ENCODE measurements at places on chromosomes 6 and 20.

DNA sequence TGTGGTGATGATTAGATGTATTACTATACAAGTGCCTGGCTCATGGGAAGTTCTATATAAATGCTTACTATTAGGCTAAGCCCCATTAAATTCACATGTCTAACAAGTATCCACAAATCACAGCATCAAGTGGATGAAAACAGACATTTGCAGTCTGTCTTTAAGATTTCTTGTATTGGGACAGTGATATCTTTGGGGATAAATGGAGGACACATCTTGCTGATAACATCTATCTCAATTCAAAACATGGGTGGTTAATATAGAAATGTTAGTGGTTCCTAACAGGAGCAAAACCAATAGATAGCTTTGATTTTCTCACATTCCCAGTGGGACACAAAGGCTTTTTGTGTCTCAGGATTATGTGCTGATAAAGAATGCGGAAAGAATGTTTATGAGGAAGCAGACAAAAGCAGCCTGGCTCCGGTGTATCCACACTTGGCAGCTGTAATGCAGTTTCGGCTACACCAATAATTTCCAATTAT, 29.3 kb downstream of the PTPRK start:
- peak; percentile 60 for DNase-seq

DNA sequence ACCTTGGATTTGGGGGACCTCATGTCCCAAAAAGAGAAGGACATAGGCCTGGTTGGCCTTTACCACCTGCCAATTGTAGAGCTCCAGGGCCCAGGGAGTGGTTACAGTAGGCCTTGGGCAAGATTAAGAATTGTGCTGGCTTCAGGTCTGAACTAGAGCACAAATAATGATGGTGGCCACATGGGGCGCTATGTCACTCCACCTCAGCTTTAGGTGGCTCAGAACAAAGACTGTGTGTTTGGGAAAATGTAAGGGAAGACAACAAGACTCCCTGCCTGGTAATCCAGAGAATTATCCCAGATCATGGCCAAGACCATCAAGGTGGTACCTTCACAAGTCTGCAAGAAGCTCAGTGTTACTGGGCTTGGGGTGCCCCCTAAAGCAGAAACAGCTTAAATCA, 224.9 kb upstream of the OPRM1 start:
- no peak for DNase-seq

DNA sequence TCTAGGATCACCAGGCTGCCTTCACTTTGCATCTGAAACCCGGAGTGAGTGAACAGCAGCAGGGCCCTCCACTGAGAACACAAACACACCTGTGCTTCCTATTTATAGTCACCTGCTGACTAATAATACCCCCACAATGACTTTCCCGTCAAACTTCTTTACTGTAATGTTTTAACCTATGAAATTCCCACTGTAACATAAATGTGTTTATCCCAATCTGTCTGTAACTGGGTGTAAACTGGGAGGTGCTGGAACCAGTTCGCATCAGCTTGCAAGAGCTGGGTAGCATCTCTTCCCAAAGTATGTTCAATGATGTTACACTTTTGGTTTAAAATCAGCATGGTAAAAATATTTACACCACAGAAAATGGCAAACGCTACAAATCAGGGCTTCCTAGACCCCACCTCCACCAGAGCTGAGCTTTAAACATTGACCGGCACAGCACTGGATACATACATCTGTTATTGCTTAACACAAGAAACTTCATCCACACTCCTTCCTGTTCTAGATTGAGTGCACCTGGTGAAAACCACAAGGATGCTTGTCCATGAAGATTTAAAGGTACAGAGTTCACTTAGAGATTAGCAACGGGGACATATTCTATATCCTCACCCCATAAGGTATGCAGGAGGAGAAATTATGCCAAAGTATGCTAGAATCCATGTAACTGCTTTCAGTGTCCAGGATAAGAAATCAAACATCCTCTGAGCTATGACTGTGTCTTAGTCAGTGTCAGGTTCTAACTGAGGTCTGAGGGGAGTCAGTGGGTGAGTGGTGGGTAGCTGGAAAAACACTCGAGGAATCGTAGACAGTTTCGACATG, 79.0 kb downstream of the ALDH8A1 start:
- no peak for DNase-seq

GRCh38 chr6:37099442-37099841, 70.5 kb upstream of the PIM1 start:
- no peak for DNase-seq

GRCh38 chr6:24431045-24431451, 28.3 kb downstream of the MRS2 start:
- DNase-seq = peak; percentile 58

GRCh38 chr20:8757146-8757545, 311.7 kb upstream of the PLCB4 start:
- DNase-seq = no peak

GRCh38 chr6:107656401-107656800, 166.5 kb downstream of the SOBP start:
- no peak for DNase-seq

- DNase-seq = no peak
Observed at GRCh38 chr20:31644701-31645100, 7.0 kb downstream of the COX4I2 start.

GRCh38 chr6:91816335-91816734, 1229.5 kb upstream of the MAP3K7 start:
- no peak for DNase-seq

DNA sequence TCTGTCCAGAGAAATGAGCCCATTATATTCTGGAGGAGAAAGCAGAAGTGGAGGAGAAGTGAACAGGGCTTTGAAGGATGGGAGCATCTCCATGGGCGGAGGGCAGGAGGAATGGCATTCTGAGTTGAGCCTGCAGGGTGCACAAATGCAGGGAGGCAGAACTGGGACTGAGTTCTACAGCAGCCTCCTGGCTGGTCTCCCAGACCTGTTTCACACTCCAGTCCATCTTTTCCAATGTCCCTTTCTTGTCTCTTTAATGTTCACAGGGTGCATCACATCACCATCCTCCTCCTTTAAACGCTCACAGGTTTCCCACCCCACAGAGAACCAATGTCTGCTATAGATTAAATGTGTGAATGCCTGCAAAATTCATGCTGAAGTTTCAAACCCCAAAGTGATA, 302.9 kb downstream of the PTPRT start:
- DNase-seq = no peak

DNA sequence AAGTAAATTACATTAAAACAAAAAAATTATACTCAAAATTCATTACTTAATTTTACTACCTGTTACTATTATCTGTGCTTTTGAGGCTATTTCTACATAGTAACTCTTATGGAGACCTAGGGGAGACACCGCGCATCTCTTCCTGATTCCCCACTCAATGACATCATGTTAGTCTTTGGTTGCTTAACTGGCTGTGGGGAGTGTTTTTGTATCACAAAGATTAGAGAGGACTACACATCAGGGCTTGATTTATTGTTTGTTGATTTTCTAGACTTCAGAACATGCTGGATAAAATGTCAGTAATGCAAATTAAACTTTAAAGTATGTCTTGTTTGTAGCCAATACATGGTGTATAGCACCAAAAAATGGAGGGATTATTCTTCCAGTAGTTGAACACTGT, 26.0 kb downstream of the SLC2A10 start:
- DNase-seq = no peak

GRCh38 chr6:22361576-22361975, 64.7 kb upstream of the PRL start:
- DNase-seq = no peak

GRCh38 chr6:21744331-21744730, 150.8 kb downstream of the SOX4 start:
- no peak for DNase-seq

DNA sequence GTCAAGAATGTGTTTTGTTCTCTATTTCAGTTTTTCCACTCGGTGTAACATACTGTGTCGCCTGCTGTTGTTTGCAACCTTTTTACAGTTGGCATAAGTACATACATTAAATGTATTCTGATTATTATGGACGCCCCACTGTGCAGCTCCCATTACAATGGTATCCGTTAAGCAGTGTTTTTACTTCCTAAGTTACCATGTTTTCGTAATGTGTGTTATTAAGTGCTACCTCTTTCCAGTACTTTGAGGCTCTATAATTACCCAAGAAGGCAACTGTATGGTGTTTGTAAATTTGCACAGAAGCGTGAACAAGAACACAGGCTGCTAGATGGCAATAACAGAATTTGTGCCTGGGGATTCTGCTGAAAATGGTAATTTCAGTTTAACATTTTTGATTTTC, 568.0 kb upstream of the MARCKS start:
- no peak for DNase-seq

DNA sequence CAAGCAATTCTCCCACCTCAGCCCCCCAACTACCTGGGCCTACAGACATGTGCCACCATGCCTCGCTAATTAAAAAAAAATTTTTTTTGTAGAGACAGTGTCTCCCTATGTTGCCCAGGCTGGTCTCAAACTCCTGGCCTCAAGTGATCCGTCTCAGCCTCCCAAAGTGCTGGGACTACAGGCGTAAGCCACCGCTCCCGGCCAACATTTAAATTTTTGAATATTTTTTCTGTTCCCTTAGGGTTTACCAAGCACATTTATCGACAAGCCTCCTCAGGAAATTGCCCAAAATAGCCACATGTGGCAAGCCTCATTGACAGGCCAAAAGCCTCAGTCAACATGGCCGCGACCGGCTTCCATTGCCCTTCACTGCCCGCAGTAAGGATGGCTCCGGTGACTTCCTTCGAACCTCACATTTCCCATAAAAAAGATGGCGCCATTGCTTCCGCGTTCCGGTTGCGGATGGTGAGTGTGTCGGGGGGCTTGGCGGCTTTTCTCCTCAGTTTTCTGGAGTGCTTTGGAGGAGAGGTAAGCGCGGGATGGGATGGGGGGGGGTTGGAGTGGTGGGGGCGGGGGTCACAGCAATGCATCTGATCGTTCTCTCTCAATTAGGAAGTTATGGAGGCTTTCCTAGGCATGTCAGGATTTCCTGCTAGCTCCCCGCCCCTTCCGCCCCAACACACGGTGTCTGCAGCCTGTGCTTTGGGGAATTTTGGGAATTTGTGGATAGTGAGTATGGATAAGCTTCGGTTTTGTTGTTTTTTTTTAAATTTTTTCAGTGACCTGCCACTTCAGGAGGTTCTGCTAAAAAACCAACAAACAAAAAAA, at the start of gene SHLD1:
TSS of gene SHLD1 (plus strand) at position 450 of the 828 bp plus-strand sequence. CDS start 22,465 bp downstream, outside the sequence.
- peak; percentile 62 for DNase-seq

GRCh38 chr6:67663105-67663895, 971.8 kb upstream of the ADGRB3 start:
- no peak for DNase-seq

DNA sequence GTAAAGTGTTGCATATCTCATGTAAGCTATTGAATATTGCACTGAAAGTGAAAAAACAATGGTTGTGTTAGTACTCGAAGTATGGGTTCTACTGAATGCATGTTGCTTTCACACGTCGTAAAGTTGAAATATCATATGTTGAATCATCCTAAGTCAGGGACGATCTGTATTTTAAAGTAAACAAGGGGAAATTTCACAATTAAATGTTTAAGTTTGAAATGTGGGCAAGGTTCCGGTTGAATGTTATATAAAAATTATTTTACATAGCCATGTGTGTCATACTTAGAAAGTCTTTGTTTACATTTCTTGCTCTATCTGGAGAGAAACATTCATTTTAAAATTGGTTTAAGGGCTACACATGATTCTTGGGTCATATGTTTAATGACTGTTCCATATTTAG, 76.8 kb downstream of the AKAP7 start:
- no peak for DNase-seq

DNA sequence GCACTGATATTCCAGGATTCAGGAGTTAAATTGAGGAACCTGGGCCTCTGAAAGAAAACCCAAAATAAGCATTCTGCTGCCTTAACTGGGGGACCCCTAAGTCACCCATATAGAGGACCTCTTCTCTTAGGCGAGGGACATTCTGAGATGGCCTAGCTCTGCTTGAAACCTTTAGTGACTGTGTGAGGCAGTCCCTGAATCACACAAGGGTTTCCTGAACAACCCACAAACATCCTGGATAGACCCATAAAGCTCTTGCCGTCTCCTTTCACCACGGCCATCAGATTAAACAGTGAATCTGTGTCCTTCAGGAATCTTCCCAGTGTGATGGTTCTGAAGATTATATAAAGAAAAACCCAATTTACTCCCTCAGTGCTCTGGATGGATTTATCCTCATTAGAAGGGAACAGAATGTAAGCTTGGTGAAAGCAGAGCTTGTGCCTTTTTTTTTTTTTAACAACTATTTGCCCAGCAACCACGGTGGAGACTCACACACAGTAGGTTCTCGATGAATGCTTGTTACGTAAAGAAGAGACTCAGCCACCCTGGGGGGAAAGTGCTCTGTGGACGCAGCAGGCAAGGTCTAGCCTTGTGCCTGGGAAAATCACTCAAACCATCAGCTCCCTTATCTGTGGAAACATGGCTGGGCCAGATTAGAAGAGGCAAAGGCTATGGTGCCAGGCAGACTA, 39.1 kb upstream of the SIRPG start:
- DNase-seq = no peak

GRCh38 chr6:2949121-2949520, 22.2 kb downstream of the SERPINB6 start:
- no peak for DNase-seq

GRCh38 chr6:28758046-28758817, 165.6 kb downstream of the TRIM27 start:
- peak; percentile 86 for DNase-seq

DNA sequence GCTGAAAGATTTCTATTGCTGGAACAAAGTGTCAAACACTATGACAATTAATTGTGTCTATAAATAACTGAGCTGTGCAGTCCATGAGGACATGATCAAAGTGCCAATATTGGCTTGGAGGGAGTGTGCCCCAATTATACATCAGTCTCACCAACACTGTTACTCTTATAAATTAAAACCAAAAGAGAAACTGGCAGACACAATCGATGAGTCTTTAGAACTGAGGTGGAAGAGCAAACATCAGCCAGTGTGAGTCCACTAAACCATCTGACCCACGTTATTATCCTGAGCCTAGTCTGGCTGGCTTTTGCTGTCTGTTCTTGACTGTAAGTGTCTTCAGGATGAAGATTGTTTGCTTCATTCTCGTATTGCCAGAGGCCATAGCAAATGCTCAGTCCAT, 98.9 kb downstream of the OLIG3 start:
- no peak for DNase-seq

Measured in Calu3 (cell line).